ENCODE measurements at places on chromosomes 16 and 17.

DNA sequence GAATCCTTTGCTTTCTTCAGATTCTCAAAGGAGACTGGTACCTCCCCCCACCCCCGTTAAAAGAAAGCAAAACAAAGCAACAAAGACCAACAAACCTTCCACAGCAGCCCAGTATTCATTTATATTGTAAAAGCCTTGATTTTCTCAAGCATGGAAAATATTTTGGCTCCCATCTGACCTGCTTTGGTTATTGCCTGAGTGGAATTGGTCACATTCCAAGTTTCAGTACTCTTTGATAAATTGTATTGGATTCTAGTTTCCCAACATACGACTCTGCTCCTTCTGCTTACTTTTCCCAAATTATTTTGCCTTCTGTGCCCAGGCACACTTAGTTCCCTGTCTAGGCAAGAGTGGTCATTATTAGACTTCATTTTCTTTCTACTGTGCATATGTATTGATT lies 1.3 kb downstream of the ABCC11 start:
- DNase-seq: no peak

DNA sequence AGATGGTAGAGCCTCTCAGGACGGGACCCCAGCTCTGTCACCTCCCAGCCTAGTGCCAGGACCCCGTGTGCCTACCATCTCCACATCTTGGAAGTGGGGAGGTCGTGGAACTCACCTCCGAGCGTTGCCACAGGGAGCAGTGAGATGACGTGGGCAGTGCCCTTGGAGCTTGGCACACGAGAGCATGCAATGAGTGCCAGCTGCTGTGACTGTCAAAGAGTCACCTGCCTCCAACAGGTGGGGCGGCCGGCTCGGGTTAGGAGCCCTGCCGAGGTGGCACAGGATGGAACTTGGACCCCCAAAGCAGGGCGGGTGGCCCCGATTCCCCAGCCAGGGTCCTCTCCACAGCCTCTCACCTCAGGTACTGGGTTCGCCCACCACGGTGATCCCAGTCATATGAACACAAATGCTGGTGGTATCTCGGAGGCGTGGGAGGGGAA lies 5.5 kb downstream of the VPS4A start:
- no peak for DNase-seq

DNA sequence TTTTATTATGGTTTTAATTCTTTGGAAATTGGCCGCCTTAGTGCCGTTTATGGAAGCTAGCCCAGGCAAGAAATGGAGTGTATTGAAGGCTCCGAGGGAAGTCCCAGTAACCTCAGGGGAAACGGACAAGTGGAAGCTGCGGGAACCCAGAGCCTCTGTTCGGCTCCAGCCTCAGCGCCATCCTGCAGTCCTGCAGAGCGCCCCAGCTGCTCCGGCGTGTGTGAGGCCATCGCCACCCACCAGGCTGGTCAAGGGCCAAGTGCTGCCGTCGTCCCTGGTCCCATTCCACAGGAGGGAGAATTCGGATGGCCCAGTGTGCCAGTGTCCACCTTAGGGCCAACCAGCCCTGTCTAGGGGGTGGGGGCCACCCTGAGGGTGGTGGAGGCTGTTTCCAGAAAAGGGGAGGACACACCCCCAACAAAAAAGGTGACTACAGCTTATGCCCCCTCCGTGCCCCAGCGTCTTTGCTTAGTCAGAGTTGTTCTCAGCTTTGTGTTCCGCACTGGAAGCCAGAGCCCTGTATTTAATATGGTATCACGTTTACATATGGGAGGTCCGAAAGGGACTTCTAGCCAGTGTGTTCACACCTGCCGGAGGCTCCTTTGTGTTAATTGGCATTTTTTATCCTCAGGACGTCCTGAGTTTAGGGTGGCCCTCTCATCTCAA lies 13.0 kb downstream of the MGRN1 start:
- DNase-seq: no peak

- no peak for DNase-seq
These were observed 40.6 kb upstream of the PITPNM3 start for GRCh38 chr17:6596941-6597340.

DNA sequence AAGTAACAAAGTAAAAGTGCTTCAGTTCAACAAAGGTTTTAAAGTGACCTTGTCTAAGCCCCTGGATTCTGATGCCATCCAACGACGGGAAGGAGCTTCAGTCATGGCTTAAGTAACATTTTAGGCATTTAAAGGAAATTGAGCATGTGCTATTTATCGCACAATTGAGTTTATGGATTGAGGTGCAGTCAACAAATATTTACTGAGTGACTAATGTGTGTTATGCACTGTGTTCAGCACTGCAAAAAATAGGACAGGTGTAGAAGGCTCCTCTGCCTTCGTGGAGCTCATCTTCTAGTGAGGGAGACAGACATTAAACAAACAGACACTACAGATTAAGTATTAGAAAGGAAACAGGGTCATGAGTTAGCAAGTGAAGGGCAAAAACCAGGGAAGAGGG lies 12.5 kb downstream of the TMIGD1 start:
- DNase-seq: no peak

DNA sequence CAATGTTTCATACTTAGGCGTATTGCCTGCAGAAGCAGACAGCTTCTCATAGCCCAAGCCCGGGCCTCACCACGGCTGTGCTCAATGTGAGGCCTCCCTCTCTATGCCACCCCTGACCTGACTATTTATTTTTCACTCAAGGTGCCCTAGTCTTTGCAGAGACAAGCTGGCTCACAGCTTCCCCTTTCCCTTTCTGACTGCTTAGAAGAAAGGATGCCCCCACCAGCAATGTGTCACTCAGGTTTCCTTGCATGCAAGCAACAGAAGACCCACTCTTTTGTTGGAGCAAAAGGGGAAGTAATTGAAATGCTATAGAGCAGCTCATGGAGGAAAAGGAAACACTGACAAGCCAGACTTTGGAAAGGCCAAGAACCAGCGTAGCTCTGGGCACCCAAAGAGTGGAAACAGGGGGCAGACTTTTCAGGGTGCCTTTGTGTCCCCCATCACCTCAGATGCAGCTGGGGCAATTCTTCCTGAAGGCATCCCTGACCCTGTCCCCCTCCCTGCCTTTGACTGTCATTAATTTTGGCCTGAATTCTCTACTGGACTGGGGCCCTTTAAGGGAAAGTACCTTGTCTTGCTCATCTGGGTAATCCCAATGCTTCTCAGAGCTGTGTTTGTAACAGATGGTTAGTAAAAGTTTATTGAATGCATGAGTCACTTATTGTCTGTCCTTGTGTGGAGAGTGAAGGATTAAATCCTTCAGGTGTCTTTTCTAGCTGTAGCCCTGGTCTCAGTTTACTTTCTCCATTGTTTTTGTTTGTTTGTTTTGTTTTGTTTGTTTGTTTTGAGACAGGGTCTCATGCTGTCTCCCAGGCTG lies 17.8 kb downstream of the RGS9 start:
- no peak for DNase-seq

DNA sequence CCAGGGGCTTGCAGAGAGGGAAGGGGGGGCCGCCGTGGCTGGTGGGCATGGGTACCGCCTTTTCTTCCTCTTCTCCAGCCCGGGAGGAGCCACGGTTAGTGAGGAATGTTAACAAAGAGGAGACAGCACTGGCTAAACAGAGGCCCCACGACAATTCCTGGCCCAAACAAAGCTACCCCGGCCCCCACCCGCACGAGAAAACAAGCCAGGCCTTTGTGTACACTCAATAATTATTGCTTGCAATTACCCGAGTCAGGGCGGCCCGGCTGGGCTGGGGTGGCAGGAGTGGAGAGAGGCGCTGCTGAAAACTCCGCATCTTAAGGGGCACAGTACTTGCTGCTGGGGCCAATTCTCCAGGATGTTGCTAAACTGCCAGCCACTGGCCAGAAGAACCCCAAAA lies 56.4 kb downstream of the IRX5 start:
- DNase-seq: no peak

- no peak for DNase-seq
These were observed 15.2 kb upstream of the HERPUD1 start for GRCh38 chr16:56916571-56917403.

DNA sequence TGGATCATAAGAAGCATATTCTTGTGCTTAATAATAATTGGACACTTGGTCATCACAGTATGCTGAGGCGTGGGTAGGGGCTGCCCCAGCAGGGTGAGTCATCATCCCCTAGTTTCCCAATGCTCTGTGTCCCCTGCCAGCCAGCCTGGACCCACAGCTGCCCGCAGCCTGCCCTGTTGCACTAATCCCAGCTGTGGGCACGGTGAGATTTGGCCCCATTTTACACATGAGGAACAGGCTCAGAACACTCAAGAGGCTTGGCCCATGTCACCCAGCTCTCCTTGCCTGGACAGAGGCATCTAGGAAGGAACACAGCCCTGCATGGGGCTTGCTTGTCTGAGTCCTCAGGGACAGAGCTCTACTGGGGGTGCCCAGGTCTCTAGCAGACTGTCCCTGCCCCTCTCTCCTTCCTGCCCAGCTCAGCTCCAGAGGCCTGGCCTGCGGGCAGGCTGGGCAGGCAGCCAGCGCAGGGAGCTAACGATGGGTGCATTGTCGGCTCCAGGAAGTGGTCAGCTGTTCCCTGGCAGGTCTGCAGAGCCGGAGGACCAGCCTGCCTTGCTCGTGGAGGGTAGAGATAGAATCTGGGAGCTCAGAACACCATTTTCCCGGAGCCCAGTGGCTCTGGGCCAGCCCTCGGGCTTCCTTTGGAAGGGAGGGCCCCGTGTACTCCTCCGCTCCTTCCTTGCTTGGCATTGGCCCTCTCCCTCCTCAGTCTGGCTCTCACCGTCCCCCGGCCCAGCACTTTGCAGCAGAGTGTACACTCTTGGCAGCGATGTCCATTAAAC lies 189.4 kb downstream of the RAB11FIP4 start:
- no peak for DNase-seq

- no peak for DNase-seq
These were observed 18.0 kb downstream of the SLFN12L start for GRCh38 chr17:35519439-35519838.

DNA sequence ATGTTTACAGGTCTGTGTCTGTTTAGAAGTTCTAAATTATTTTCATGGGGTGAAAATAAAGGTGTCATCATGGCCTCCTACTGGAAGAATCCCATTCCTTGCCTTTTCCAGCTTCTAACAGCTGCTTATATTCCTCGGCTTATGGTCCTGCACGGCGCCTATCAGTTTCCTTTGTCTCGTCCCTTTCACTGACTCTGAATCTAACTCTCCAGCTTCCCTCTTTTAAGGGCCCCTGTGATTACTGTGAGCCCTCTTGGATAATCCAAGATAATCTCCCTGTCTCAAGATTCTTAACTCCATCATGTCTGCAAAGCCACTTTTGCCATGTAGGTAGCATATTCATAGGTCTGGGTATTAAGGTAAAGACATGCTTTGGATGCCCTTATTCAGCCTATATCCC lies 441.0 kb upstream of the ERCC4 start:
- DNase-seq: no peak

DNA sequence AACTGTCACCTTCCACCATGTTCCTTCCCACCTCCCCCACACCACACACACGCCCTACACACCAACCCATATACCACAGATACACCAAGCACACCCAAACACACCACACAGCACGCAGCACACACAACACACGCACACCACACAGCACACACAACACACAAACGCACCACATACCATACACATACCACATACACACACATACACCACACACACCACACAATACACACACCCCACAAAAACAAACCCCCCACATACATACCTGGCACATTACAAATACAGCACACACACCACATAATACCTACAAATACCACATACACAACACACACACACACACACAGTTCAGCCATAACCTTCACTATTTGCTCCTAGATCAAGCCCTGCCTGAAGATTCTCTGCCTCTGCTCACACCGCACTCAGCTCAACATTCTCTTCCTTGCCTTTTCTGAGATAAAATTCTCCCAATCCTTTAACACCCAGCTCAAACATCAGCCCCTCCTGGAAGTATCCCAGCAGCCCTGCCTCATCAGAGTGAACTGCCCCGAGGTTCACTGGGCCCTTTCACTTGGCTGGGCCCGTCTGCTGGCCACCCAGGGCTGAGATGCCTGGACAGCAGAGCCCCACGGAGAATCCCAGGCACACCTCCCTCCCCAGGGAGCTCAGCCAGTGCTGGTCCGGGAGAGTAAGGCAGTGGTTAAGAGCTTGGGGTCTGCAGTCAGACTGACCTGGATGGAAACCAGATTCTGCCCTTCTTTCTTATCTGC lies 31.9 kb upstream of the CPNE2 start:
- no peak for DNase-seq

- DNase-seq: peak; percentile 43
These were observed 4.0 kb upstream of the IL17C start for GRCh38 chr16:88634141-88634993.

GRCh38 chr16:3865241-3865640 lies 15.3 kb downstream of the CREBBP start:
- DNase-seq: no peak

- DNase-seq: no peak
These were observed 11.0 kb upstream of the BAIAP3 start for GRCh38 chr16:1322407-1322806.

DNA sequence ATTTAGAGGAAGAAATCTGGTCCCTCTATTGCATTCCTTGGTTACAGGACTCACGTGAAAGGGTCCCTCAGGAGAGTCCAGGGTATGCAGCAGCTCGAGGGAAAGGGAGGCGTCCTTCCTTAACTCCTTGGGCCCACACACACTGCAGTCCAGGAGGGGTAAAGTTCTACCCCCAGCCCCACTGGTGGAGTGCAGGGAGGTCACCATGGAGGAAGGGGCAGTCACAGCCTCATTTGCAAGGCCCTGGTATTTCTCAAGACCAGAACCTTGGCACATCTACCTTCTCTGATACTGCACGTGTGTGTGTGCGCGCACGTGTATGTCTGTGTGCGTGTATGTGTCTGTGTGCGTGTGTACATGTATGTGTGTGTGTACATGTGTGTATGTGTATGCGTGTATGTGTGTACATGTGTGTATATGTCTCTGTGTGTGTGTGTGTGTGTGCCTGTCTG lies 11.1 kb downstream of the HIC1 start:
- no peak for DNase-seq

DNA sequence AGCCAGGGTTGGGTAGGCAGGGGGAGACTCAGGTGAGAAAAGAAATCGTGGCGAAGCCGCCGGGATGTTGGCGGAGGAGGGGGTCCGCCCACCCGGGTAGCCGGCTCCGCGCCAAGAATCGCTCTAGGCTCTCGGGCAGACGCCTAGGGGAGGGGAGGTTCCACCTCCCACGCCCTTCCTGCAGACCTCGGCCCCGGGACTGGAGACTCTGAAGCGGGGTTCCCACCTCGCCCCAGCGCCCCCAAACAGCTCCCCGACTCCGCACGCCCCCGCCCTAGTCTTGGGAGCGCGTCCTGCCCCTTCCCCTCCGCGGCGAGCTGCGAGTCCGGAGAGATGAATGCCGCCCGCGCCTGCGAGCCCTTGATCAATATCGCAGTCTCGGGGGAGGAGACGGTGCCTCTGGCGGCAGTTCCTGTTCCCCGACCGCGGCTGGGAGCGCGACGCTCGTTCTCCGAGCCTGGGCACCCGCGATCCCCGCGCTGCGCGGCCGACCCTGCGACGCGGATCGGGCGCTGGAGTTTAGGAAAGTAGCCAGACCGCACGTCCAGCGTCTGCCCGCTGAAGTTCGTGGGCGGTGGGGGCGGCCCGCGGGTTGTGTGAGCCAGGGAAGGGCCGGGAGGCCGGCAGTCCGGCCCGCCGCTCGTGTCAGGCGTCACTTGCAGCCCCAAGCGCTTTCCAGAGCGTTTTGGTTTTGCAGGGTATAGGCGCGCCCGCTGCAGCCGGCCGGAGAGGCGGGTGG lies 790 bp downstream of the CRHR1 start:
- DNase-seq: peak; percentile 3

All from activated CD8-positive, alpha-beta memory T cell treated with anti-CD3 and anti-CD28 coated beads for 4 hours (primary cell).